Nucleus accumbens (tissue), 56 donors: ENCODE measurements at places on chromosomes 13 and 19.

DNA sequence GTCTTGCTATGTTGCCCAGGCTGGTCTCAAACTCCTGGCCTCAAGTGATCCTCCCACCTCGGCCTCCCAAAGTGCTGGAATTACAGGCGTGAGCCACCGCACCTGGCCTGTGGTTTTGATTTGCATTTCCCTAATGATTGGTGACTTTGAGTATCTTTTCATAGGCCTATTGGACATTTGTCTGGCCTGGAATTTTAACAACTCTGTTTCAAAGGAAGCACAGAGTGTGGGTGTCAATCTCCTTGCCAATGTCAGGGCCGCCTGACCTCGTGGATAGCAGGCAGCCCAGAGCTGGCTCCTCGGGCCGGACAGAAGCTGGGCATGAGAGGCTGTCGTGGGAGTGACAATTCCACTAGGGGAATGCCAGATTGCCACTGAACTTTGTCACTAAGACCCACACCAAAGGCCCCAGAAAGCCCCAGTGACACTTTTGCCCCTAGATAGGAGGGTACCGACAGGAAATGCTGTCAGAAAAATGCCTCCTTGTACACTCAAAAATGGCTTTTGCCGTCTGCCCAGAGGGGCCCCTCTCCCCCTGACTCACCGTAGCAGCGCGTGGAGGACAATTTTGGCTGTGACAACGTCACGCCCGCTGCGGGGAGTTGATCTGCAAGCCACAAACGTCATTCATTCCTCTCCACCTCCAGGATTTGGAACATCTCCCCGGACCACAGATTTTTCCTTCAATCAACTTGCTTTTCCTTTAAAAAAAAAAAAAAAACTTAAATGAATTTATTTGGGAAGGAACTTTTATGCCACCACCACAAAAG lies 11.7 kb upstream of the ADGRE5 start:
- DNase-seq, result no peak

DNA sequence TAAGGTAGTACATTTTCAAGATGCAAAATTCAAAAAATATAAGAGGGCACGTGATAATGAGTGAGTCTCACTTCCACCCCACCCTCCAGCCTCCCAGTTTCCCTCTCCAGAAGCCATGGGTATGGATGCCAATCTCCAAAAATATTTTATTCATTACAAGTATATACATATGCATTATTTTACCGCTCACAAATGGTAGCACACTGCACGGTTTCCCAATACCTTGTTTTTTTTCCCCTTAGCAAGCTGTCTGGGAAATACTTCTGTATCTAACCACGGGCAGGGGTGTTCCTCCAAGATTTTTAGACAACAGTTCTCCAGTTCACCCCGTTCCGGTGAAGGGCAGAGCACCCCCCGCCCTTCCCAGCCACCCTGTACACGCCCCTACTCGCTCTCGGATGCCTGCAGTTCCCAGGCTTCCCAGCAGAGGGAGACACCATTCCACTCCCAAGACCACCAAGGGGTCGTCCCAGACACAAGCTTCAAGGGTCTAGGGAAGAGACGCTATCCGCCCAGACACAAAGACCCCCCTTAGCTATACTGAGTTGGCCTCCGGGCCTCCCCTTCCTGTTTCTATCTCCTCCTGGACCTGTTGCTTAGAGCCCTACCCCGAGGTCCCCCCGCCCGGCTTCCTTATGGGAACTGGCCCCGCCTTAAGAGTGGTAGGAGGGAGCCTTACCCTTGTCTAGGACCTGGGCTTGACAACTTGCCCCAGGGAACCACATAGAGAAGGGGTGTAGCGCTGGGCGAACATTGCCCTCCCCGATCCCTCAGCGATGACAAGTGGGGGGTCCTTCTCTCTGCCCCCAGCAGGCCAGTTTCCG lies 1.1 kb upstream of the FXYD3 start:
- peak; percentile 82 for DNase-seq

DNA sequence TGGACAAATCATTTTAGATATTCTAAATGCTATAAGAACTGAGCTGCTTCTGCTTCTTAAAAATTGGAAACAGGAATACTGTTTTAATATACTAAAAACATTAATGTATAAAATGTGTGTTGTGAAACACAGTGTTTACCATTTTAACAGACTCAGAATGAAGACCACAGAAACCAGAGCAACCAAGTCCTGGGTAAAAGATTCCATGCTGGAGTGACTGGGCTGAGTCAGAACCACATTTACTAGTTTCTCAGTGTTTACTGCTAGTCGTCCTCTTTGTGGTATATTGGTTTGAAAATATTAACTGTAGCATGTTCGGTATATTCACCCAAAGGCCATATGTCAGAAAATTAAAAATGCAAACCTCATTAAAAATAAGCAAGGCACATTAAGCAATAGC lies 31.9 kb downstream of the ANKRD10 start:
- DNase-seq, result no peak

- DNase-seq, result no peak
Observed at GRCh38 chr19:42540071-42540553, 11.8 kb upstream of the CEACAM1 start.

GRCh38 chr19:1290703-1291651 lies 5.3 kb downstream of the EFNA2 start:
- DNase-seq, result no peak

GRCh38 chr13:43326100-43326499 lies 302.7 kb downstream of the DNAJC15 start:
- DNase-seq, result peak; percentile 57

- DNase-seq, result no peak
Observed at GRCh38 chr13:51827254-51827653, 17.7 kb downstream of the TMEM272 start.
